ENCODE measurements at places on chromosomes 6 and 20.

DNA sequence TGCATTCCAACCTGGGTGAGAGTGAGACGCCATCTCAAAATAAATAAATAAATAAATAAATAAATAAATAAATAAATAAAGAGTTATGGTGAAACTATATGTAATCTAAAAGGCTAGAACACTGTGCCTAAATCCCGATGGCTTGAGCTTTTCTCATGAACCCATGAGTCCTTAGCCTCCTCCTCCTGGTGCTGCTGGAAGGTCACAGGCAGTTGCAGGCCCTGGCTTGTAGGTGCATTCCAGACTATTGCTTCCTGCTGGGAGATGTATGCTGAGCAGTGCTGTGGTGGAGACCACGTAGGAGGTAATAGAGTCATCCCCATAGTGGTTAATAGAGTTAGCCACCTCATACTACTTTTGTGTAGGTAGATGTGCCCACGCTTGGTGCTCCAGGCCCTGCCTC is 12.5 kb downstream of the PTK7 start:
- DNase-seq, result no peak
- no peaks in the 10 kb centered on the region for H3K27me3 ChIP-seq
- peak overlapping the region; percentile 93 for H3K27ac ChIP-seq
- H3K4me1 ChIP-seq, result peaks cover 25% of the 10 kb centered on the region
- H3K4me3 ChIP-seq, result no peak overlapping the region

GRCh38 chr6:18763086-18763485 is 375.9 kb downstream of the RNF144B start:
- no peaks in the 10 kb centered on the region for H3K4me1 ChIP-seq
- H3K36me3 ChIP-seq, result no peaks in the 10 kb centered on the region
- DNase-seq, result no peak
- no peaks in the 10 kb centered on the region for H3K27me3 ChIP-seq

- no peak overlapping the region for H3K4me3 ChIP-seq
- H3K27me3 ChIP-seq, result no peaks in the 10 kb centered on the region
- peaks cover 38% of the 10 kb centered on the region for H3K4me1 ChIP-seq
- H3K27ac ChIP-seq, result peak overlapping the region; percentile 79
- peak; percentile 8 for DNase-seq
Measured at GRCh38 chr20:44615876-44616603, 33.7 kb downstream of the PKIG start.

DNA sequence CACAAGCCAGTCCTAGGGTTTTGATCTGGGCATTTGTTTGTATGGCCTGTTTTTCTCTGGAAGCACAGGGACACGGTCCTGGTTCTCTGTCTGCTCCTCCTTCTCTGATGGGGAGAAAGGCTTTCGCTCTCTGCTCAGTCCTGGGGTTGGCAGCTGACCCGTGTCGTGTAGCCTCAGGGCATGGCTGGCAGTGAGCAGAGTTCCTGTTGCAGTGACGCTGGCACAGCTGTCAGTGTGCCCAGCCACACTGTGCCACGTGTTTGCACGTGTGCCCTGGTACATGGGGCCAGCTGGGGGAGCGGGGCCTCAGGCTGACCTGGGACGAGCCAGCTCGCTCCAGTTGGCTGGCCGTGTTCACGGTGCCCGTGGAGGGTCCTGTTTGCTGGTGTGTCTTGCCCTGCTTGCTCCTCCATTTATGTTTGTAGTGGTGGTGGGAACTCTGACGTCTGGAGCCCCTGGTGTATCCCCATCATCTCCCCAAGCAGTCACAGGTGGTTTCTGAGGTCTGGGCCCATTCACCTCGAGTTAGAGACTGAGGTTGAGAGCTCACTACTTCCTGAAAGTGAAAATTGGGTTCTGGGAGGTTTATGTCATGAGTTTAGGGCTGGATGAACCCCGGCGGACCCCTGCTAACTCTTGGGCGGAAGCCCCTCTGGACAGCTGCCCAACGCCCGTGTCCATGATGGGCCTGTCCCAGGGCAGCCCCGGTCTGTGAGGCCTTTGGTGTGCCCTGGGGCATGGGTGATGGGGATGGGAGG is 10.2 kb upstream of the DNAJC5 start:
- H3K36me3 ChIP-seq, result peaks cover 34% of the 10 kb centered on the region
- no peak overlapping the region for H3K4me3 ChIP-seq
- no peaks in the 10 kb centered on the region for H3K27me3 ChIP-seq
- H3K27ac ChIP-seq, result no peak overlapping the region
- no peak for DNase-seq

DNA sequence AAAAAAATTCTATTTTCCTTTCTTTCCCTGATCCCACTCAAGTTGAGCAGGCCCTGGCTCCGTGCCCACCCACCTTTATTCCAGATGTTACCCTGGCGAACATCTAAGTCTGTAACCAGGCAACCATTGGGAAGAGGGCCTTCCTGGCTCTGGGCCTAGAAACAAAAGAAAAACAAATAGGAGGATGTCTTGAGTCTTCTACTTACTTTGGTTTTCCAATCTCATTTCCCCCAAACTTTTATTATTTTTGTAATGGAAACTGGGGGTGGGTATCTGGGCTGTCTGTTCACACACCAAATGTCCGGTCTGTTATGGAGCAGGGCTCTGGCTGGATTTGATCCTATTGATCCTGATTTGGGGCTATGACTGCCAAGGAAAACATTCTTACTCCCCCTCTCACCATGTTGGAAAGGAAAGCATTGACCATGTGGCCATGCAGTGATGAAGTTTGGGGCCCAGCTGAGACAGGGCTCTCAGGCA is 744.1 kb downstream of the DHX35 start:
- no peak overlapping the region for H3K27ac ChIP-seq
- H3K4me3 ChIP-seq, result no peak overlapping the region
- H3K27me3 ChIP-seq, result no peaks in the 10 kb centered on the region
- DNase-seq, result peak; percentile 2

DNA sequence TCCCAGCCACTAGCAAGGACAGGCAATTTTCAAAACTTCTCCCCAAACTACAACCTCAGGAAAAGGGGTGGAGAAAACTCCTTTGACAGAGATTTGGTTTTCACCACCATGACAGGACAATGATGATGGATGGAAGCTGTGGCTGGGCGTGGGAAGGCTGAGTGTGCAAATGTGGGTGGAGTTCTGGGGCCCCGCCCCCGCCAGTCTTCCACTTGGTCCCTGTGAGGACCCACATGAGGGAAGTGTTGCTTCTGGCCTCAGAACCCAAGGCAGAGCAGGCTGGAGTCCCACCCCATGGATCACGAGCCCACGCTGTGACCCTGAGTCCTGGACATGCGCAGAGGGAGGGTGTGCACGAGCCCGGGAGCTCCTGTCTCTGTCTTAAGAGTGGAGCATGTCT is 21.5 kb upstream of the MRGBP start:
- peaks cover 35% of the 10 kb centered on the region for H3K4me1 ChIP-seq
- no peaks in the 10 kb centered on the region for H3K27me3 ChIP-seq
- H3K36me3 ChIP-seq, result no peaks in the 10 kb centered on the region
- H3K27ac ChIP-seq, result no peak overlapping the region
- DNase-seq, result no peak
- no peak overlapping the region for H3K4me3 ChIP-seq
